Stimulated activated CD8-positive, alpha-beta memory T cell treated with anti-CD3 and anti-CD28 coated beads, Interleukin-7, amount 100 ng/mL, for 4 hours (primary cell): ENCODE measurements at places on chromosomes 4 and X.

DNA sequence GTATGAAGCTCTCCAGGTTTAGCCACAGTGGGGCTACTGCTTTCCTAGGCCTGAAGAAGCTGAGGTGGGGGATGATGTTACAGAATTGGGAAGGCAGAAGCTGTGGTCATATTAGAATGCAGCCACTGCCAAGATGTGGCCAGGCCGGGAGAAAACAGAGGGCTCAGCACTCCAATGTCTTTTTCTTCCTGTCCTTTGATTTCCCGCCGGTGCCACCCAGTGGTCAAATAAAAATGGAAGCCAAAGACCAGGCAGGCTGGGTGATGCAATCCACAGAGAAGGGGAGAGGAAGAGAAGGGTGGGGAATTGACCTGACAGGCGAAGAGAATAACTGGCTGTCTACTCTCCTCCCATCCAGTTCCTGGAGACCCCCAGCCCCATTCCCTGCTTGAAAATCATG is 94.9 kb upstream of the SHISA3 start:
- no peak for DNase-seq

- no peak for DNase-seq
Measured at GRCh38 chrX:48569958-48570357, 4.3 kb upstream of the RBM3 start.

GRCh38 chr4:67996127-67996526 is 32.8 kb upstream of the TMPRSS11A start:
- no peak for DNase-seq

DNA sequence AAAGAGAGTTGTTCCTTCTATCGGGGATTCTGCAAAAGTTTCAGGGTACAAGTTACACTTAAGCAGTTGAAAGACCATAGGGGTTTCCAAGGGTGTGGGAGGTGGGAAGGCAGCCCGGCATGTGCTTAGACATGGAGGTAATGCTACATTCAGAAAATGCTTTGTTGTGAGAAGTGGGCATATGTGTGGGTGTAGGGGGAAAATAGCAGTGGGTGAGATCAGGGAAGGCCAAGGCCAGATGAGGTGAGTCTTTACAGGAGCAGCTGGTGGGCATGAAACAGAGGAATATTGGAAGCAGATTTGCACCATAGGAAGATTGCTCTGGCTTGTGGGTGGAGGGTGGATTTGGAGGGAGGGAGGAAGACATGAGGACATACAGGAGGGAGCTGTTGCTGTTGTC is 8.3 kb downstream of the CYTL1 start:
- DNase-seq: no peak

- no peak for DNase-seq
Measured at GRCh38 chrX:56026815-56027214, 205.3 kb upstream of the KLF8 start.

- no peak for DNase-seq
Measured at GRCh38 chrX:140712413-140713173, 3.0 kb downstream of the LINC00632 start.

GRCh38 chrX:64265265-64265664 is 34.9 kb upstream of the ASB12 start:
- DNase-seq: no peak

GRCh38 chrX:45681891-45682290 is 481.2 kb upstream of the DIPK2B start:
- no peak for DNase-seq

- DNase-seq: no peak
Measured at GRCh38 chr4:107956011-107956410, 24.7 kb downstream of the CYP2U1 start.
